Activated T-helper 2 cell treated with anti-CD3 and anti-CD28 coated beads, Interferon-gamma antibody, Interleukin-2, Interleukin-4, amounts not matched to agents 10 μg/mL and 5 μg/mL and 100 μg/mL, durations not matched to agents 14 hours and 24 hours and 36 hours (primary cell): ENCODE measurements at places on chromosomes 12 and 14. TPM values are rescaled to one million over a fixed set of nuclear protein-coding genes. Genes with fewer than 3 reads are reported as not detected.

GRCh38 chr14:94478420-94478819, 2.4 kb upstream of the SERPINA9 start:
- no peak for DNase-seq

DNA sequence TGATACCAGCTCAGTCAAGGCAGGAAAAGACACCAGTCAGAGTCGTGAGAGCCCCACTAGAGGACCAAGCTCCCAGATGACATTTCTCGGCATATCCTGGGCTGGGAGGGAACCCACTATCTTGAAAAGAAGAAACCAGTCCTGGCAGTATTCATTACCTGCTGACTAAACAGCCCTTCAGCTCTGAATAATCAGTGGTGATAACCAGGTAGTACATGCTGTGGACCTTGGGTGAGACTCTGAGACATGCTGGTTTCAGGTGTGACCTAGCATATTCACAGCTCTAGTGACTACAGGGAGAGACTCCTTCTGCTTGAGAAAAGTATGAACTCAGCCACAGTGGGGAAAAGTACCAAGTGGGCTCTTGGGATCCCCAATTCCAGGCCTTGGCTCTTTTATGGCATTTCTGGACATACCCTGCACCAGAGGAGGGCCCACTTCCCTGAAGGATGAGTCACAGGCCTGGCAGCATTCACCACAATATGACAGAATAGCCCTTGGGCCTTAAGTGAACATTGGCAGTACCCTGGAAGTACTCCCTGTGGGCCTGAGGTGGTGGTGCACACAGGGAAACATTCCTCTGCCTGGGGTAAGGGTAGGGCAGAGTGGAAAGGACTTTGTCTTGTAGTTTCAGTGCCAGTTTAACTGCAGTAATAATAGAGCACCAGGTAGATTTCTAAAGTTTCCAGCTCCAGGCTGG, 82.6 kb upstream of the SLC38A4 start:
- DNase-seq: no peak

DNA sequence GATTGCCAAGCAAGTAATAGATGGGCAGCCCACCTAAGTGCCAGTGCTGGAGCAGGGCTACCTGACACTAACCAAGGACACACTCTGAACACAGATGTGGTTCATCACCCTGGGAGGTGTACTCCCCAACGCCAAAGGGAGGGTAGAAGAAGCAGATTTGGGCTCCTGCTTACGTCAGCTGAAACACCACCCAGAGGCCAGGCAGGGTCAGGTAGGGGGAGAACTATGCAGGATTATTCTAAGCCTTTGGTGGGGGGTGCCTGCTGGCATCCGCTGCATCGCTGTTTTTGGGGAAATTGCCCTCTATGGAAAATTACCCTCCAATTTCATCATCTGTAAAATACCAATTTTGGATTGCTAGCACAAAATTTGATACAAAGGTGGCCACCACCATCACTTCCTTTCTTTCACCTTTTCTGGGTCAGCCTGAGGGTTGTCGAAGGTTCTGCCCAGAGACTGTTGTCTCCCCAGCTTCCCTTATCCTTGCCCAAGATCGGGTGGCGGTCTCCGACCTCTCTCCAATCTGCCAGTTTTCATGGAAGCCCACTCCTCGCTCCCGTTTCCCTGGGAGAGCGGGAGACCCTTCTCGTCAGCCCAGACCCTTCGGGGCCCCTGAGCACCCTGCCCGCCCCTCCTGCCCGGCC, 535 bp downstream of the BIN2 start:
- DNase-seq: peak; percentile 36

GRCh38 chr14:103597623-103598377, 31.2 kb upstream of the KLC1 start:
- no peak for DNase-seq

DNA sequence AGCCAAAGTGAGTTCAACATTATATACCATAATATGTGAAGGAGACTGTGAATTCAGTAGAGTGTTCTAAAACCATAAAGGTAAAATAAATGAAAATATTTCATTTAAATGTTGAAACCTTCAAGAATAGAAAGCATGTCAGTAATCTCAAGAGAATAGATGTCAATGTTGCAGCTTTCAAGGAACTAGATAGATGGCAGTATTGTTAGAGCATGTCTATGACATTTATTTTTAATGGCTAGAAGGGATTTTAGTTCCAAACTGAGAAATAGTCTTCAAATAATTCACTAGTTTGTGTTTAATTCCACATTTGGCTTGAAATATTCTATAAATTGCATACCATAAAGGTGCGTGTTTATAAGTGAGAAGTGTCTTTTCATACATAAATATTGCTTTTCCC, 326.5 kb downstream of the FLRT2 start:
- DNase-seq: no peak

GRCh38 chr14:21501568-21501967, 9.6 kb downstream of the METTL3 start:
- DNase-seq: no peak

GRCh38 chr12:132593071-132593470, 17.3 kb downstream of the LRCOL1 start:
- DNase-seq: no peak

GRCh38 chr14:48349689-48350088, 674.3 kb upstream of the MDGA2 start:
- DNase-seq: no peak

GRCh38 chr14:97178781-97179180, 381.6 kb downstream of the VRK1 start:
- DNase-seq: no peak

DNA sequence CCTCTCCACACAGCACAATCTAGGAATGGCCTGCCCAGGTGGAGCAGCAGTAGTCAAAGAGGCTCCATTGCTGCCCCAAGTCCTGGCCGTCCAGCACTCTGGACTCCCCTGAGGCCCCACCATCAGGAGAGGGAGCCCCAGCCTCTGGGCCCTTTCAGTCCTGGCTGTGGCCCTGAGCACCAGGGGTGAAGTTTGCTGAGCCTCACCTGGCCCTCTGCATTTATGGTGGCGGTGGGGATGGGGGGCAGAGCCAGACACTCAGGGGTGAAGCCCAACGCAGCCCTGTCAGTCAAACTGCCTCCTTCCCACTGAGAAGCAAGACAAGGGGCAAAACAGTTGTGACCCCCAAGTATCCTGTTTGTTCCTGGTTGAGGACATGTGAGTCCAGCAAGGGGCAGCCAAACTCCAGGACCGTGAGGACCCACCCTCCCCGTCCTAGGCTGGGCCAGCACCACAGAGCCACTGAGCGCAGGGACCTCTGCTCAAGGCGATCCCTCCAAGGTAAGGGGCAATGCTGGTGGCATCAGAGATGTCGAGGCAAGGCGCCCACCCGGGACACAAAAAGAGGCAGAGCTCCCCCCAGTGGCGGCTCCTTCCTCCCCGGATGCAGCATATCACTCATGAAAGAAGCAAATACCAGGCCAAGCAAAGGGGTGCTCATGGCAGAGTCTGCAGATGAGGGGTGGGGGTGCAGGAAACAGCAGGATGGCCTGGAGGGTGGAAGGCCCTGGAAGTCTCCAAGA, 4.8 kb upstream of the AMN start:
- peak; percentile 28 for DNase-seq

DNA sequence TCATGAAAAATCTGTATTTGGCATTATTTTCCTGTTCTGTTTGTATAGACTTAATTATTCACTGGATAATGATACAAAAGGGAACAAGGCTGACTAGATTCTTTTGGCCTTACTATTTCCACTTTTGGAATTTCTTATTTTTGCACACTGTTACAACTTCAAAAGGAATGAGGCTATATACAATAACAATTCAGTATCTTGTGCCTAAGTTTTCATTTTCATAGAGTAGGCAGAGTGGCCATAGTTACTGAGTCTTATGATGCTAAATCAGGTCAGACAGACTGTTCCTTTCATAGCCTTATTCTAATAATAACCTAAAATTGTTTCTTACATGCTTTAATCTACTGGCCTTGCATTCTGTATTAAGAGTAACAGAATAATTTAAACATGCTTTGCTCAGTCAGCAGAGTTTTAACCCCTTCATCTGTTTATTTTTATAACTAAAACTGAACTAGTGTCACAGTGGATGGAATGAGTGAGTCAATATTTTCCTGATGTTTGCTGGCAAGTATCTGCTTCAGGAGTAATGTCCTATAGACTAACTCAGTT, 10.5 kb downstream of the TTC8 start:
- no peak for DNase-seq

- peak; percentile 44 for DNase-seq
These were observed 19.6 kb downstream of the ACVR1B start for GRCh38 chr12:51970904-51971646.

DNA sequence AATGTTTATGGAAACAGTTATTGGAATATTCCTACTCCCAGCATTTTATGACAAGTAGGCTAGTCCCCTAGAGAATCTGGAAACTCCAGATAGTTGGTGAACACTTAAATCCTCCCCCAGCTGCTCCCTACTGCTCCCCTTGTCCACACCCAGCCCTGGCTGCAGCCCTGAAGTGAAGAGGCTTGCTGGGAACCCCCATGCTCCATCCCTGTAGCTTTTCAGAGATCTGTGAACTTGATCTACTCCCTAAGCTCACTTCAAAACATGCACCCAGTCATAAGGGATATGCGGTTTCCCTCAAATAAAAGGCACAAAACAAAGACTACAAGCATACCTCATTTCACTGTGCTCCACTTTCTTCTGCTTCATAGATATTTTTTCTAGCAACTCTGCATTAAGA, 33.2 kb downstream of the EGLN3 start:
- DNase-seq: no peak

DNA sequence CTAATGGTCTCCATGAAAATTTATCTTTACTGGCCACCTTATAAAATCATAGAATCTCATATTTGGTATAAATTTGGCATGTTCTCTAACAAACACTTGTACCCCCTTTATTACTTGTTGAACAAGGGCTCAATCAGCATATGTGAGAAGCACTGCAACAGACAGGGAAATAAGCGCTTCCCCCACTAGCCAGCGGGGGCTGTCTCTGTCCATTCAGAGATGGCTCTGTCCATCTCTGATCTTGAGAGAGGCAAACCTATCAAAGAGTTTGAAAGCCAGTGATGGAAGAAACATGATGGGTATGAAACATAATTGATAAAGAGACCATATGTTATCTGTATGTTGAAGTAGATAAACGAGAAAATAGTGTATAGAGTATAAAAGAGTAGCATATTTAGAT, 326.8 kb downstream of the PDZRN4 start:
- no peak for DNase-seq

ERBB3 gene
- total RNA-seq: 0.11 and 0.71 TPM in 2 replicates

TCL1B gene
- not detected in 2 replicates for total RNA-seq

WNT1 gene
- total RNA-seq: 0.60 and 0.66 TPM in 2 replicates

PTHLH gene
- total RNA-seq: not detected in 2 replicates

LBHD2 gene
- total RNA-seq: not detected in 2 replicates

TMEM106C gene
- 168 and 169 TPM in 2 replicates for total RNA-seq

MMP17 gene
- total RNA-seq: 0.25 and 0.62 TPM in 2 replicates

SRRM4 gene
- total RNA-seq: not detected in 2 replicates

CISTR gene
- not detected in 2 replicates for total RNA-seq

BATF gene
- 152 and 154 TPM in 2 replicates for total RNA-seq

CBLN3 gene
- total RNA-seq: 5.4 and 5.5 TPM in 2 replicates

KRT77 gene
- not detected in 2 replicates for total RNA-seq
